ENCODE measurements at places on chromosomes 13 and 19.

DNA sequence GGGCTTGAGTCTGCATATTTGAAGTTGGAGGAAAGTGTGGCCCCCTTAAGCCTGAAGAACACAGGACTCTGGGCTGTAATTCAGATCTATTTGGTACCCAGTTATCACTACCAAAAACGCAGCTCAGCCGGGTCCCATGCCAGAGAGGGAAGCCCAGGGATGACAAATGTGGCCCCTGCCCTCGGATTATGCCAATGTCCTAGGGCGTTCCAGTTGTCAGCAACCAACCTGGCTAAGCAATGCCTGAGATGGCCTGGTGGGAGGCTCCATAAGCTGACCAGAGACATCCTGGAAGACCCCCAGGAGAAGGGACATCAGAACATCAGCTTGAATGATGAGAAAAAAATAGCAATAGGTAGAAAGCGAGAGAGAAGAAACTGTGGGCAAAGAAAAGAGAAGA, 79.6 kb upstream of the UQCRFS1 start:
- no peak for DNase-seq

GRCh38 chr13:40060296-40061007, 405.0 kb downstream of the COG6 start:
- DNase-seq = no peak

GRCh38 chr13:87235621-87236020, 435.6 kb upstream of the SLITRK5 start:
- no peak for DNase-seq

GRCh38 chr19:4539693-4540581, at the start of gene LRG1:
LRG1 (minus strand) TSS chr19:4540036; CDS start chr19:4540013, 23 bp downstream.
- no peak for DNase-seq

- no peak for DNase-seq
Observed at GRCh38 chr13:47508527-47509228, 492.4 kb downstream of the SUCLA2 start.

GRCh38 chr13:72853000-72853399, 71.1 kb downstream of the PIBF1 start:
- no peak for DNase-seq

GRCh38 chr13:26133286-26133685, 81.5 kb upstream of the SHISA2 start:
- no peak for DNase-seq

- DNase-seq = no peak
Observed at GRCh38 chr13:26186995-26187394, 35.1 kb downstream of the RNF6 start.

DNA sequence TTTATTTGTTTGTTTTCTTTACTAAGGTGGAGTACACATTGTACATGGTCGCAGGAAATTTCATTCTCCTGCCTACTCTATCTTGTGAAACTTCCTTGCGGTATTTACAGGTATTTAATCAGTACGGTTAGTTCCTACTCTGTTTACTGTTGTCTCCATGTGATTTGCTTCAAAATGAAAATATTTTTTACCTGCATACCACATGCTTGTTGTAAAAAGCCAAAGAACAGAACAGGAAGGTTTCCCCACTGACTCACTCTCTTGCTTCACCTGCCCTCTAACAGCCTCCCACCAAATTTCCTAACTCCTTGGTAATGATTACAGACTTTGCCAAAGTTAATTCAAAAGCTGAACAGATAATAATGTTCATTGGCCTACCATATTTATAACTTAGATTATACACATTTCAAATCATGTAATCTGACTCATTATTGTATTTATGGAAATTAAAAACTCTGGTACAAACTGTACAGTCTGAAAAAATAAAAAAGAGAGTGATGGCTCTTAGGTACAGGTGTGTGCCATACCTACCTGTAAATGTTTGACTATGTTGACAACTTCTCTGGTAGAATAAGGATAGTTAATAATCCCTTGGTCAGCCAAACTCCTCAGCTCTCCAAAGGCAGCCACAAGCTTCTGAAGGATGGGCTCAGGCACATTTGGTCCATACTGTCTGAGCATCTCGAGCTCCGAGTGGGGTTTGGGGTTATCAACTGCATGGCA, 239.9 kb downstream of the VWA8 start:
- no peak for DNase-seq

DNA sequence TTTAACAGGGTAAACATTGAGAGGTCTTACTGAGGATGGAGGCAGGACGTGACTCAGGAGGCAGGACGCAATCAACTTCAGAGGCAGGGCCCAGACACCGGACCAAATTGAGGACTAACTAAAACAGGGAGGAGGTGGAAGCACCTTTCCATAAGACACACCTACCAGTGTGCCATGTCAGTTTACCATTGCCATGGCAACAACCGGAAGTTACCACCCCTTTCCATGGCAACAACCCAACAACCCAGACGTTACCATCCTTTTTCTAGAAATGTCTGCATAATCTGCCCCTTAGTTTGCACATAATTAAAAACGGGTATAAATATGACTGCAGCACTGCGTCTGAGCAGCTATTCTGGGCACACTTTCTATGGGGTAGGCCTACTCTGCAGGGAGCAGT, 53.5 kb upstream of the SOX21 start:
- no peak for DNase-seq

DNA sequence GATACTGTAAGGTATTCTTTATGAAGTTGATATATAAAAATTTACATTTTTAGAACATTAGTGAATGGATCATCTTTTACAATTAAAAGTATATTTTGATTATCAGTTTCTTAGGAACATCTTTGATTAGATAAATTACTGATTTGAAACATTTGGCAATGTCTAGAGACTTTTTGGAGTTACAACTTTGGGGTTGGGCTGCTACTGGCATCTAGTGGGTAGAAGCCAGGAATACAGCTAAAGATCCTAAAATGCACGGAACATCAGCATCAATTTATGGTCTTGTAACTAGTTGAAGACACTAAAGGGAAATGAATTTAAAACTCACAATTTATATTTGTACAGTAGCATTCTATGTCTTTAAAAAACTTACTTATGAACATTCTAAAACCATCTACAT, 19.9 kb downstream of the POMP start:
- DNase-seq = no peak

- no peak for DNase-seq
Observed at GRCh38 chr19:52945652-52946321, 16.9 kb downstream of the ZNF816 start.

DNA sequence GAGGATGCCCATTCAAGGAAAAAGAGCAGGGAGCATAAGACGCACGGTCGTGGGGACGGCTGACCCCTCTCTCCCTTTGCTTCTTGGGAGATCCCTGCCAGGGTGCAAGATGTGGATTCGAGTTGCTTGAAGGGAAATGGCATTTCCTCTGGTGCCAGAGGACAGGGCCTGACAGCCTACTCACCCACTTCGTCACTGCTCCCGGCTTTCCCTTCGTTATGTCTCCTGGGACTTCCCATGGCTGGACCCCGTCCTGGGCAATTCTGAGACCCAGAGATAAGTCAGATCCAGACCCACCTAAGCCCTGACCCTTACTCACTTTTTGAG, 1.2 kb downstream of the TBC1D17 start:
- no peak for DNase-seq

DNA sequence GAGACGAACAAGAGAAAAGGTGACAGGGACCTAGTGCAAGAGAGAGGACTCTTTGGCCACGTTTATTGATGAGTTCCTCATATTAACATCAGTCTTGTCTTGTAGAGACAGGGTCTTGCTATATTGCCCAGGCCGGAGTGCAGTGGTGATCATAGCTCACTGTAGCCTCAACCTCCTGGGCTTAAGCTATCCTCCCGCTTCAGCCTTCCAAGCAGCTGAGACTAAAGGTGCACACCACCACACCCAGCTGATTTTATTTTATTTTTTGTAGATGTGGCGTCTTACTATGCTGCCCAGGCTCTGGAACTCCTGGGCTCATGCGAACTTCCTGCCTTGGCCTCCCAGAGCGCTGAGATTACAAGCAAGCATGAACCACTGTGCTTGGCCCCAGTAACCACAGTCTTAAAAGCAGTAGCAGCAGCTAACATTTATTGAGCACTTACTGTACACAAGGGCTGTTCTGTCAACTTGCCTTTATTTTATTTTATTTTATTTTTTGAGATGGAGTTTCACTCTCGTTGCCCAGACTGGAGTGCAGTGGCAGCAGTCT, 1.1 kb upstream of the SH2D3A start:
- DNase-seq = no peak

- DNase-seq = no peak
Observed at GRCh38 chr19:16328824-16329482, 4.3 kb downstream of the KLF2 start.

GRCh38 chr19:36377541-36378178, 1.3 kb downstream of the ZFP14 start:
- DNase-seq = no peak

GRCh38 chr13:32443111-32443510, 15.2 kb upstream of the N4BP2L1 start:
- DNase-seq = no peak

DNA sequence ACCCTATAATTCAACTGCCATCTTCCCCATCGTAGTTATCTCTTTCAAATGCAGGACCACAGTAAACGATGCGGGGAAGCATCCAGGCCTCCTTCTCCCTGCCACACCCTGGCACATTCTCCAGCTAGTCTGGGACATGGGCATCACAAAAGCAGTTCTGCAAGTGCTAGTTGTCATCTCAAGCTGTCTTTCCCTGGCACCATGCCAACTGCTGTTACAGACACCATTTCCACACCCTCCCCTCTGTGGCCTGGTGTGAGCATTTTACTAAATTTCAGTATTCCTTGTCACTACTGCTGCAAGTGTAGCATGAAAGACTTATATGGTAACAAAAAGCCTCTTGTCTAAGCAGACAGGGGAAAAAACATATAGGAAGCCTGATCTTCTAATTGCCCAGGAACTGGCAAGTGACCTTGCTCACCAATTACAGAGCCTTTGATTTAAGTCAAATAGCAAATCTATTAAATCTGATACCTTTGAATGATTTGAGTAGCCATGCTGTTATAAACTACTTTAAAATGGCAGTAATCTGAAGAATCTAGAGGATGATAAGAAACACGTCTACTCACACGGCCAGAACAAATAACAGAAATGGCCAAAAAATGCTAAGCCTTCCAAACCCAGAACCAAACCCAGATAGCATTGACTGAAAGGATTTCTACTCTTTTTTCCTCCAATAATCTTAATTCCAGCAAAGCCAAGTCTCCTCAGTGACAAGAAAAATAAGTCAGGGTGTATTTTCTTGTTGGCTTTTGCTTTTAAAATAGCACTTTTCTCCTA, 179.0 kb downstream of the NUFIP1 start:
- peak; percentile 0 for DNase-seq

GRCh38 chr19:17754634-17755442, 3.6 kb downstream of the FCHO1 start:
- no peak for DNase-seq

DNA sequence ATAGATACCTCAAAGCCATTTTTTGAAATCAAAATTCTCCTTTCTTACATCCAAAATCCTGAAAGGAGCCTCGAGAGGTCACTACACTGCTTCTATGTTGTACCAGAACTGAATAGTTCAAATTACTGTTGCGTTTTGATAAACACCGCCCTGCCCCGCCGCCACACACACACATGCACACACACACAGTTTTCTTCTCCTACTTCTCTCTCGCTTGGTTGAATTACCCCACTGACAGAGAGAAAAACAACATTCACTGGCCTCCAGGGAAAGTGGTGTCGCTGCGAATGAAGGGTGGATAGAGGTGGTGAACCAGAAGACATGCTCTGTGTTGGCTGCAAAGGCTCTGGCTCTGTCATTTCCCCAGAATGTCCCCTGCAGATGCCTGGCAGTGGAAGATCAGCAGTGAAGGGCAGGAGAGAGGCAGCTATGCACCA, 183.4 kb upstream of the RFC3 start:
- DNase-seq = no peak

DNA sequence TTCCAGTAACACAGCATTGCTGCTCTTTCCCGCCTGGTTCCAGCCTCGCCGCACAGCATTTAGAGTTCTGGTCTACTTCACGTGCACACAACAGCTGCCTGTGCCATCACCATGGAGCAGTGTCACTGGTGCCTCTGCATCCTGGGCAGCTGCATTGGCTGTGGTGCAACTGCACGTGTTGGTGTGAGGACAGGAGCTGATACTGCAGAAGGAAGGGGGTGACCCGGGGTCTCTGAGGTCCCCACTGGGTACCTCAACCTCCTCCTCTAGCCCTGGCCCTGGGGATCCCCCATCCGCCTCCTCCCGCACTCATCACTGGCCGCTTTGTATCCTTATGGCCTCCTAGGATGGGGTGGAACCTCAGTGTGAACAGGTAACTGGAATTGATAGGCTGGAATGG, 112.5 kb downstream of the SOX1 start:
- no peak for DNase-seq

GRCh38 chr13:52454459-52454819, 839 bp upstream of the CKAP2 start:
- peak; percentile 37 for DNase-seq

DNA sequence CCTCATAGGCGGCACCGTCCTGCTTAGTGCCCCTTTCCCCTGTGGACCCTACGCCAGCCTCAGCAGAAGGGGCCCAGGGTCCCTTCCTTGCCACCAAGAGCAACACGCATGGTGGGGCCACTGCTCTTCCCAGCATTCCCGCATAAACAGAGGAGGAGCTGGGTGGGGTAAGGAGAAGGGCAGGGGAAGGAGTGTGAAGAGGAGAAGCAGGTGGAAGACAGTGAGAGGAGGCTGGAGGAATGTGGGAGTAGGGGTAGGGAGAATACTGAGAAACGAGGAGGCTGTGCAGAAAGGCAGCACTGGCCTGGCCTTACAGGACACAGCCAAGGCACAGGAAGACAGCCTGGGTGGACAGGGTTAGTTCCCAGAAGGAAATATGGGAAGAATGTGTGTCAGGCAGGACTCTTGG, 43.9 kb downstream of the ZNF331 start:
- no peak for DNase-seq

DNA sequence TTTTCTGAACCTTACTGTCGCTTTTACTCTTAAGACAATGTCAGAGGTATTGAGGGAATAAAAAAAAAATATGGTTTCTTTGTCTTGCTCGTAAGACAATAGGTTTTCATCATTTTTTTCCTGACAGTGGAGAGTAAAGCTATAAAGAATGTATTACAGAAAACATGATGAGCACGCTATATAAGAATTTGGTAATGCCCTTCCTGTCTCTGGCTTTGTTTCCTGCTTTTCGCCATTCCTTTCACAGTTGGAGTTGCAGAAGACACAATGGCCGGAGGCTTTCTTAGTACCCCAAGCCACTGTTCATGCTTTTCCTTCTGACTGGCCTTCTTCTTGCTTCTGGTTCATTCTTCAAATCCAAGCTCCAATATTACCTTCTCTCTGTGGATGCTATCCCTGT, 101.0 kb upstream of the DACH1 start:
- DNase-seq = no peak

GRCh38 chr13:27349458-27349857, 75.0 kb upstream of the GTF3A start:
- DNase-seq = no peak

DNA sequence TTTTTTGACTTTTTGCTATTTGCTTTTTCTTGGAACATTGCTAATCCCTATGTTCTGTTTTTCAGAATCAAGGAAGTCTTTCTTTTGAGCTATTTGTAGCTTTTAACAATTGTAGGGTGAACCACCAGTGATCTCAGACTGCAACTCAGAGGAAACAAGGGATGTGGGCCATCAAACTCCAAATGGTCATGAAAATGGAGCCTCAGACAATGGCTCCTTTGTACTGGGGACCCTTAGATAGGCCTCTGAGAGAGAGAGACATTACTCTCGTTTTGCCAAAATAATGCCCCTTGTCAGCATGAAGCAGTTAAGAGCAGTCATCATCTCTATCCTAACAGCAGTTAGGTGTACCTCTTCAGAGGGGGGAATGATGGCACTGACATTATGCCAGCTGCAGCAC, 56.4 kb upstream of the GJB6 start:
- no peak for DNase-seq

GRCh38 chr13:80040196-80040980, 300.5 kb downstream of the SPRY2 start:
- DNase-seq = no peak

- no peak for DNase-seq
Observed at GRCh38 chr13:94140511-94140910, 339.0 kb downstream of the DCT start.
